Colonic mucosa (tissue), 4 donors: ENCODE measurements at places on chromosomes 12 and 14.

DNA sequence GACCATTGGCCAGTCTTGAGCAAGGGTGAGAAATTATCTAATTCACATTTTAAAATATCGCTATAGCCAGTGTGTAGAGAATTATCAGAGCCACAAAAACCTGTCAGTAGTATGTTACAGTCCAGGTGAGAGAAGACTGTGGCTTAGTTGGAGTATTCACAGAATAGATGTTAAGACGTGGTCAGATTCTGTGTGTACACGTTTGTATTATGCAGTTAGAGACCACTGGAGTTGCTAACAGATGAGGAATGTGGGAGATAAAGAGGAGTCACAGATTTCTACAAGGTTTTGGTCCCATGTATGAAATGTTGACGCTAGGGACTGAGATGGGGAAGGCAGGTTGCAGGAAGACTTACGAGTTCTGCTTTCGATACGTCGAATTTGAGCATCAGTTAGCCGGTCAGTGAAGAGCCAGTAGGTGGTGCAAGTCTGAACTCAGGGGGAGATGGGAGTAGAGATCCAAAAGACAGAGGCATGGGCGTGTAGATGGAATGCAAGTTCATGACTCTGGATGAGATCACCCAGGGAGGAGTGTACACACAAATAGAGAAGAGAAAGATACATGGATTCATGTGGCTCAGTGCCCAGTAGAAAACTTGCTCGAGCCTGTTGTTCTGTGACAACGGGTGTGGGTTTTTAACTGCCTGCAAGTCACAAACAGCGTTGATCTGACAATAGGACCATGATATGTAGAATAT, 114.8 kb upstream of the FLRT2 start:
- DNase-seq, result peak; percentile 20

DNA sequence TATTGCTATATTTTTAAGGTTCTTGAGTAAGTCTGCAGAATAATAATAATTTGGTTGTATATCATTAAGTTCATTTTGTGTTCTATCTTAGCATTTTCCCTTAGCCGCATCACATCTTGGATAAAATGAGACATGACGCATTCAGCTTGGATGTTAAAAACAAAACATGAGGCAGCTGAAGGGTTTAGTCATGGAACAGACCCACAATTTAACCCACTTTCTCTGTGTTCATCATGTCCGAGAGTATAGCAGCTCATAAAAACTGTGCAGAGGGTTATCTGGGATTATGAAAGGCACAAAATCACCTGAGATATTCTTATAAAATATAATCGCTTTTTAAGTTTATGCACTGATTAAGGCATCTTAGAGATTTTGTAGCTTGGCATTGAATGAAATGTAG, 219.3 kb downstream of the TRHDE start:
- DNase-seq, result no peak

DNA sequence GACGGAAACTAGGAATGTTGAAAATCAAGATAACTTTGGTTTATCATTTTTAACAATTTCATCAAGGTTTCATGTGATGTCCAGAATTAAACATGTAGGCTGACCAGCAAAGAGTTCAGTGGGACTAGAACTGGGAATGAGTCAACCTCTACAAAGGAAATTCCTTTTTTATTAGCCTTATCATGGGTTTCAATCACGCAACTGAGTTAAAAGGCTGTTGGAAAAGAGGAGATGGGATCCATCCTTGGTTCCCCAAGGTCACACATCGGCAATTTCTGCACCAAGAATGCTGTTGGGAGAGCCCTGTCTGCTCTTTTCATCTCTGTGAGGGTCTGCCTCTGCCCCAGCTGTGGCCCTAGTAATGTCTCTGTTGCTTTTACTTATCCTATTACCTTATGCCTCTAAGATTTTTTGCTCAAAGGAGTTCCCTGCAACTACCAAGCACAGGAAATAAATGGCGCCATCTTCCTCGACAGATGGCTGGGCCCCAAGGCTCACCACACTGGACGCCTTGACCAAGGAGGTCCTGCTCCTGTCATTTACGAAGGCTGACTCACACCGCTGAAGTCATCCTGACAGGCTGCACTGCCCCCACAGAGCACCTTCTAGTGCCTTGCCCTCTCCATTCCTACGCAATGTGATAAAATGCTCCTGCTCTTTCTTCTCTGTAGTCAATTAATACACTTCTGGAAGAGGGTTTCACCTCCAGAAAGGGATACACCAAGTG, 367.4 kb downstream of the GXYLT1 start:
- DNase-seq, result no peak

DNA sequence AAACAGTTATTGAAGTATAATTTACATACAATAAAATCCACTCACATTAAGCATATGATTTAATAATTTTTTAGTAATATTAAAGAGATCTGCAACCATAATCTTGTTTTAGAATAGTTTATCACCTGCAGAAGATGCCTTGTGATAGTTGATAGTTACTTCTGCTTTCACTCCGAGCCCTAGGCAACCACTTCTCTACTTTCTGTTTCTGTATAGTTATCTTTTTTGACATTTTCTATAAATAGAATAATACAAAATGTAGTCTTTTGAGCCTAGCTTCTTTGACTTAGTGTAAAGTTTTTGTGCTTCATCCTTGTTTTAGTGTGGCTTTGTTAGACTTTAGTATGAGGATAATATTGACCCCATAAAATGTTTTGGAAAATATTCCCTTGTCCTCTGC, 111.0 kb downstream of the MNAT1 start:
- DNase-seq, result no peak

GRCh38 chr12:112163471-112163991, 38.2 kb downstream of the TRAFD1 start:
- no peak for DNase-seq

GRCh38 chr12:102406033-102406584, 74.3 kb downstream of the IGF1 start:
- peak; percentile 28 for DNase-seq

DNA sequence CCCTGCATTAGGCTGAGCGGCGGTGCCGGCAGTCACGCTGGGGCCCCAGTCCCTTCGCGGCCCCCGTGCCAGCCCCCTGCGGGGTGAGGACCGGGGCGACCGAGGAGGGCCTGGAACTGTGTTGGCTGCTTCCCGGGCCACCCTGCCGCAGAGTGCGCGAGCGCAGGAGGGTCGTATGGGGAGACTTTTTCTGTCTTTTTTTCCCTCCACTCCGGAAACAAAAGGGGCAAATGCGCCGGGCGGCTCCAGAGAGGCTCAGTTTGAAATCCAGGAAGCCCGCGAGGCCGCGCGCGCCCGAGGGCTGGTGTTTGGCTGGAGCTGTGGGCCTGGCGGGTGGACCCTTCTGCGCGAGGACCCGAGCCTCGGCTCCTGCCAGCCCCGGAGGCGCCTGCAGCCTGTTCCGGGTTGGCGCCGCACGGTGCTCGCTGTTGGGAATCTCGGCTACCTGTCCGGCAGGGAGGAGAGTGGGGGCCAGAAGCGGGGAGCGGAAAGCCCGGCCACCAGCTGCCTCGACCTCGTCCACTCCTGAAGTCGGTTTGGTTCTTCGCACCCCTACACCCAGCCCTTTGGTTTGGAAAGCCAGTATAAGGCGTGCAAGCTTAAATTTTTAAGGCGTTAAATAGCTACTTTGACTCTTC, 638 bp downstream of the PLEKHG3 start:
- peak; percentile 57 for DNase-seq

DNA sequence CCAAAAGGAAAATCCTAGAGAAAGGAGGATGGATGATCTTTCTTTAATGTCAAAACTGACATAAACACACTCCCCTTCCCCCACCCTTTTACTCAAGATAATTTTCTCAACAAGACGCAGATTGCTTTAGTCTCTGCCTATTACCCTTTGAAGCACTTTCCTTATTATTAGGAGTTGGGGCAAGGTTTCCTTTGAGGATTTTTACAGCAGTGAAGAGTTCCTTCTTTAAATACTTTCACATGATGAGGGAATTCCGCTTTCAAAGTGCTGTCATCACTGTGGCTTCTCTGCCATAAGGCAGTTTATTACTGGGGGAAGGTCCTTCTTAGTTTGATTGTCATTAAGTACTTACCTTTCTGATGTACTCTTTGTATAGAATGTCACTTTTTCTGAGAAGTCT, 172.1 kb downstream of the MSRB3 start:
- no peak for DNase-seq

- DNase-seq, result no peak
These were observed 263.2 kb downstream of the ADAMTS20 start for GRCh38 chr12:43288671-43289425.

GRCh38 chr12:47071241-47071852, 8.1 kb upstream of the PCED1B start:
- DNase-seq, result no peak

GRCh38 chr12:108701779-108702441, 29.4 kb downstream of the CORO1C start:
- DNase-seq, result no peak

- DNase-seq, result no peak
These were observed 5.4 kb downstream of the JAG2 start for GRCh38 chr14:105163040-105163742.

GRCh38 chr14:105863296-105864108, 337.1 kb downstream of the TMEM121 start:
- no peak for DNase-seq

- peak; percentile 67 for DNase-seq
These were observed 372.3 kb upstream of the KITLG start for GRCh38 chr12:88952562-88952942.
